Left colon (tissue), 2 donors: ENCODE measurements at places on chromosomes 12 and 14.

GRCh38 chr14:35438910-35439713 is 34.6 kb upstream of the NFKBIA start:
- no peak for DNase-seq

DNA sequence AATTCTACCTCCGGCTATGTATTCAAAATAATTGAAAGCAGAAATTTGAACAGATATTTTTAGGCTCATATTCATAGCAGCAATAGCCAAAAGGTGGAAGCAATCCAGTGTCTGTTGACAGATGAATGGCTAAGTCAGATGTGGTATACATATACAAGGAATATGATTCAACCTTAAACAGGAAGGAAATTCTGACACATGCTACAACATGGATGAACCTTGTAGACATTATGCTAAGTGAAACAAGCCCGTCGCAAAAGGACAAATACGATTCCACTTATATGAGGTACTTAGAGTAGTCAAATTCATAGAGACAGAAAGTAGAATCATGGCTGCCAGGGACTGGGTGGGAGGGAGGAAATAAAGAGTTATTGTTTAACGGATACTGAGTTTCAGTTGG is 331.6 kb downstream of the PCNX1 start:
- DNase-seq = no peak

- DNase-seq = no peak
These were observed 110.1 kb upstream of the USP44 start for GRCh38 chr12:95661360-95661759.

- DNase-seq = no peak
These were observed 201.3 kb downstream of the TTC7B start for GRCh38 chr14:90614696-90615516.

DNA sequence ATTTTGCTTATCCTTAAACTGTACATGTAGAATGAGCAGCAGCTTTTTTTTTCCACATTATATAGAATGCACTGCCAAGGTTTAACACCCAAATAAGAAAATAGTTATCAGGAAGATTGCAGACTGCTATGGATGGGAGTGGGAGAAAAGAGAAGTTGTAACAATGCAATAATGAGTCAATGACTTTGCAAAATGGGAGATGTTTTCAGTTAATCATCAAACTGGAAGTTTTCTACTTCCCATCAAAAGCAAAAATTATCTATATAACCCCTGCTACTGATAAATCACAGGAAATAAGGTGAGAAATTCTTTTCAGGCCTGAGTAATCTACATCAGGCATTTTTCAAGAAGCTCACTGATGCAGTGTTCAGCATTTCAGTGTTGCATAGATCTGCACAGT is 309.1 kb downstream of the GXYLT1 start:
- no peak for DNase-seq
